ENCODE measurements at places on chromosomes 11 and 22. TPM values are rescaled to one million over a fixed set of nuclear protein-coding genes. Genes with fewer than 3 reads are reported as not detected.

GRCh38 chr11:33687733-33688479 is 12.7 kb downstream of the C11orf91 start:
- DNase-seq = no peak
- H3K4me3 ChIP-seq = no peak overlapping the region
- no peaks in the 10 kb centered on the region for H3K27me3 ChIP-seq

DNA sequence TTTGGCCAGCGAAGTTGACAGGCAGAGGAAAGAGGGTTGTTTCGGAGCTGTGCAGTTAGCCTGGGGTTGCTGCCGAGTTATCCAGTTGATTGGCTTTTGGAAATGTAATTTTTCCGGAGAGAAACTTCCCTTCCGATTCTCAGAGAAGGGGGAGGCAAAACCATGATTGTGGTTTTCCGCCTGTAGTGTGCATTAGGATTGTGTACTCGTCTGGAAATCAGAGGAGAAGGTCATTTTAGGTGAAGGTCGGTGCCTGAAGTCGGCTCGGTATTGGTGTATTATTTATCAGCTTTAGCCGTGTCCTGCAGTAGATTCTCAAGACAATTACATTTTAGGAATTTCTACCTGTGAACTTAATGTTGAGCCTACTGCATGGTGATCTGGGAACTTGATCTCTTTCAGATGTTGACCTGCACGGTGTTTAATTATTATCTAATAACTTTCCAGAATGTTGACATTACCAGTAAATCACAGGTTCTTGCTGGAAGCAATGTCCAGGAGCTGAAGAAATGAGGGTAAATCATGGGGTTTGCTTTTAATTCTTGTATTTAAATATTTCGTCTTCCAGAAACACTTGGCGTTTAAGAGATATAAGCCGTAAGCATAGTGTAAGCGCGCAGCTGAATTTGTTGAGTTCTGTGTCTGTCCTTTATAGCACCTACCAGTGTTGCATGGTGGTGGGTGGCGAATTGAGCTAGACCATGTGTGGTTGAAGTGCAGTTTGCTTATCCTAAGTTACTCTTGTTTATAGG is 1.3 kb downstream of the ARHGEF12 start:
- peak overlapping the region; percentile 85 for H3K4me3 ChIP-seq
- peaks cover 52% of the 10 kb centered on the region for H3K4me1 ChIP-seq
- H3K27ac ChIP-seq = peak overlapping the region; percentile 91
- no peak for DNase-seq
- H3K36me3 ChIP-seq = no peaks in the 10 kb centered on the region

The EXPH5 gene
- 0.85 TPM for total RNA-seq

GRCh38 chr11:117417342-117417741 is 89.7 kb downstream of the CEP164 start:
- no peak overlapping the region for H3K4me3 ChIP-seq
- no peaks in the 10 kb centered on the region for H3K27me3 ChIP-seq
- H3K27ac ChIP-seq = no peak overlapping the region
- H3K4me1 ChIP-seq = no peaks in the 10 kb centered on the region
- DNase-seq = no peak

GRCh38 chr11:2990617-2991451 is 1.3 kb downstream of the NAP1L4 start:
- peak overlapping the region; percentile 65 for H3K4me3 ChIP-seq
- no peak for DNase-seq
- no peaks in the 10 kb centered on the region for H3K36me3 ChIP-seq
- peaks cover 39% of the 10 kb centered on the region for H3K4me1 ChIP-seq

- no peaks in the 10 kb centered on the region for H3K27me3 ChIP-seq
- no peak for DNase-seq
- peaks cover 11% of the 10 kb centered on the region for H3K4me1 ChIP-seq
- H3K4me3 ChIP-seq = no peak overlapping the region
- no peak overlapping the region for H3K27ac ChIP-seq
Observed at GRCh38 chr11:112178936-112179335, 3.6 kb downstream of the BCO2 start.

The DRAP1 gene
- total RNA-seq = 581 TPM

GRCh38 chr11:23425381-23425780 is 565.1 kb upstream of the CCDC179 start:
- no peaks in the 10 kb centered on the region for H3K4me1 ChIP-seq
- H3K36me3 ChIP-seq = no peaks in the 10 kb centered on the region
- DNase-seq = no peak
- no peak overlapping the region for H3K27ac ChIP-seq
- H3K4me3 ChIP-seq = no peak overlapping the region

The HTR3A gene
- total RNA-seq = 0.21 TPM

The RHBDD3 gene
- total RNA-seq = 49.6 TPM

- no peaks in the 10 kb centered on the region for H3K27me3 ChIP-seq
- no peaks in the 10 kb centered on the region for H3K36me3 ChIP-seq
- no peak overlapping the region for H3K4me3 ChIP-seq
- DNase-seq = no peak
- no peaks in the 10 kb centered on the region for H3K4me1 ChIP-seq
- no peak overlapping the region for H3K27ac ChIP-seq
Observed at GRCh38 chr22:44721213-44721612, 19.2 kb downstream of the PRR5 start.

- no peaks in the 10 kb centered on the region for H3K36me3 ChIP-seq
- H3K4me1 ChIP-seq = no peaks in the 10 kb centered on the region
- no peak overlapping the region for H3K4me3 ChIP-seq
Observed at GRCh38 chr11:120200677-120201076, 10.2 kb upstream of the OAF start.

DNA sequence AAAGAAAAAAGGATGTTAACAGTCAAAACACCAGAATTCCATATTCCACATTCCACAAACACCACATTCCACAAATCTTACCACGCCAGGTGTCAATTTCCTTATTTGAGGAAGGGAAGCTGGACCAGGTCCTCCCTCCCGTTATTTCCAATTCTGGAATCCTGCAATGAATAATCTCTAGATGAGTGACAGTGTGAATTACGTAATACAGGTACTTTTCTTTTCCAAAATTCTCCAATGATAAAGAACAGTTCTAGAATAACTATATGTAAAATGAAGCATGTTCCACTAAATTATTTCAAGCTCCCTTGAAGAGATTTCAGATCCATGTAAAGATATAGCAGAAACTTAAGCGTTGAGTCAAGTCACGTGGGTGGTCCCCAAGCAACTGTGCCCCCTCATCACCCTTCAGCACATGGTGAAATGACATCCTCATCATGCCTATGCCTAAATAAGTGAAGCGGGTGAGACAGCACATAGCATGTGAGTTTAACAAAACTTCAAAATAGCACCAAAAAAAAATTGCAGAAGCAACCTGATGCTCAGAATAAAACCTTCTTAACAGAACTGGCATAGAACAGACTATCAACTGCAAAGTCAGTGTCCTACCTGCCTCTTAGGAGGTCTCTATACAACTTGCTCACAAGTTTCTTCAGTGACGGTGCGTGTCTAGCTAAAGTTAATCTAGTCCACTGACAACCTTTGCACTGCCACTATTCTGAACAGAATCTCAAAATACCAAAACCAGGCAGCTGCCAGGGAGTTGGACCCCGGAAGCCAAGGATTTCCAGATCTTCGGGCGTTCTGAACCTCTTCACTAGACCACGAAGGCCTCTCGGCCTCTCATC is 876 bp downstream of the NFRKB start:
- H3K36me3 ChIP-seq = peaks cover 15% of the 10 kb centered on the region
- H3K4me1 ChIP-seq = peaks cover 14% of the 10 kb centered on the region
- DNase-seq = no peak
- peak overlapping the region; percentile 86 for H3K27ac ChIP-seq
- H3K27me3 ChIP-seq = no peaks in the 10 kb centered on the region
- H3K4me3 ChIP-seq = peak overlapping the region; percentile 98

- no peaks in the 10 kb centered on the region for H3K36me3 ChIP-seq
- no peak for DNase-seq
- H3K27ac ChIP-seq = no peak overlapping the region
- H3K27me3 ChIP-seq = no peaks in the 10 kb centered on the region
- H3K4me1 ChIP-seq = no peaks in the 10 kb centered on the region
- H3K4me3 ChIP-seq = no peak overlapping the region
Observed at GRCh38 chr11:128407962-128408361, 179.4 kb downstream of the ETS1 start.

DNA sequence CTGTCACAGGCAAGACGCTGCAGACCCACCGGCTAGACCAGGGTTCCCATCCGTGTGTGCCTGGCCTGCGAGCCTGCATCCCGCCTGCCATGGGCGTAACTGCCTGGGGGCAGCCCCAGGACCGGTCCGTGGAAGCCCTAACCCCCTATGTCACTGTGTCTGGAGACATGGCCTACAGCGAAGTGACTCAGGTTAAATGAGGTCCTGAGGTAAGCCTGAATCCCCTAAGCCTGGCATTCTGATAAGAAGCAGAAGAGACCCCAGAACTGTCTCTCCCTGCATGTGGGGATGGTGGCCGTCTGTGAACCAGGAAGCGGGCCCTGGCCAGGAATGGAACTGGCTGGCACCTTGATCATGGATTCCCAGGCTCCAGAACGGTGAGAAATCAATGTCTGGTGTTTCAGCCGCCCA is 570.1 kb downstream of the BRD1 start:
- H3K27me3 ChIP-seq = no peaks in the 10 kb centered on the region
- no peak for DNase-seq
- H3K36me3 ChIP-seq = no peaks in the 10 kb centered on the region
- no peaks in the 10 kb centered on the region for H3K4me1 ChIP-seq
- H3K4me3 ChIP-seq = no peak overlapping the region
- H3K27ac ChIP-seq = no peak overlapping the region

DNA sequence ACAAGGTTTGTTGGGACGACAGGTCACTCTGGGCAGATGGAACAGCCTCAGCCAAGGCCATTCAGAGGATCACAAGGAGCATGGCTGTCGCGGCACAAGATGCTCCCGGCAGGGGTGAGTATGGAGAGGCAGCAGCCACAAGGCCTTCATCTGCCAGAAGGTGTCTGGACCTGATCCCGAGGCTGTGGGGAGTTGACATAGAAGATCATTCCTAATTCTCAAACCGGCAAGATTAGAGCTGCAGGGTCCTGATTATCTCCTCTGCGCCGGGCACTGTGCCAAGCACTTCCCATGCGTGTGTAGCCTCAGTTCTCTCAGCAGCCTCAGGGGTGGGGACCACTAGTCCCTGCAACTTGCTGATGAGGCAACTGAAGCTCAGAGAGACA is 32.3 kb upstream of the RFPL3 start:
- H3K27me3 ChIP-seq = no peaks in the 10 kb centered on the region
- H3K27ac ChIP-seq = no peak overlapping the region
- no peak overlapping the region for H3K4me3 ChIP-seq
- no peaks in the 10 kb centered on the region for H3K4me1 ChIP-seq
- no peaks in the 10 kb centered on the region for H3K36me3 ChIP-seq
- DNase-seq = no peak

- no peaks in the 10 kb centered on the region for H3K36me3 ChIP-seq
- no peaks in the 10 kb centered on the region for H3K4me1 ChIP-seq
- H3K27ac ChIP-seq = no peak overlapping the region
- H3K4me3 ChIP-seq = no peak overlapping the region
- H3K27me3 ChIP-seq = no peaks in the 10 kb centered on the region
- DNase-seq = no peak
Observed at GRCh38 chr11:66987924-66988637, 13.0 kb downstream of the C11orf86 start.

- H3K4me1 ChIP-seq = no peaks in the 10 kb centered on the region
- no peaks in the 10 kb centered on the region for H3K27me3 ChIP-seq
- no peak for DNase-seq
- H3K36me3 ChIP-seq = peaks cover 4% of the 10 kb centered on the region
- H3K27ac ChIP-seq = no peak overlapping the region
Observed at GRCh38 chr22:29078036-29078868, 5.4 kb downstream of the KREMEN1 start.

- no peaks in the 10 kb centered on the region for H3K27me3 ChIP-seq
- H3K4me3 ChIP-seq = no peak overlapping the region
- H3K4me1 ChIP-seq = no peaks in the 10 kb centered on the region
- DNase-seq = no peak
- H3K36me3 ChIP-seq = no peaks in the 10 kb centered on the region
Observed at GRCh38 chr11:15918674-15919073, 437.7 kb downstream of the SOX6 start.

DNA sequence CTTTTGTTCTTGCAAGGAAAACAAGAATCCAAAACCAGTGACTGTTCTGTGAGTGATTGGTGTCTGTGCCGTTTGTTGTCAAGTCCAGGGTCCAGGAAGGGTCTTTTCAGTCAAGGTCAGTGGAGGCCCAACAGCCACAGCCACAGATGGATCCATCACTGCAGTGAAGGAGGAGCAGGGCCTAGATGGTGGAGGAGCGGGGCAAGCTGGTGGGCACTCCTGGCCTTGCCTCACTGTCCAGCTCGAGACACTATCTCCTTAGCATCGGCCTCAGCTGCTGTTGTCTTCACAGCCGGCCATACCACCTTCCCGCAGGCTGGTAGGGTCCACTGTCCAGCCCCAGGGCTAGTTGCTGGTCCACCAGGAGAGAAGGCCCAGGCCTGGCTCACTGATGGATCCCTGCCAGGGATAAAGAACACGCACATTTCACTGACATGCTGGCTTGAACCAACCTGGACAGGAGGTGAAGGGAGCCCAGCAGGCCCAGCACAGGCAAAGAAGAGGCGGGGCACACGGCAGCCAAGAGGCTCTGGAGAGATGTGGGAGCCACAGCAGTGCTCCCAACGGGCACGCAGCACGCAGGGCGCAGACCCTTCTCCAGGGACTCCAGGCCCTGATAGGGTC is 15.2 kb downstream of the POLR3H start:
- peaks cover 24% of the 10 kb centered on the region for H3K4me1 ChIP-seq
- no peaks in the 10 kb centered on the region for H3K27me3 ChIP-seq
- H3K27ac ChIP-seq = no peak overlapping the region
- no peak for DNase-seq
- no peaks in the 10 kb centered on the region for H3K36me3 ChIP-seq
- H3K4me3 ChIP-seq = no peak overlapping the region

The BARX2 gene
- 3.9 TPM for total RNA-seq

GRCh38 chr22:49936973-49937757 is 18.7 kb downstream of the CRELD2 start:
- no peak overlapping the region for H3K4me3 ChIP-seq
- H3K27ac ChIP-seq = peak overlapping the region; percentile 68
- DNase-seq = no peak
- H3K27me3 ChIP-seq = no peaks in the 10 kb centered on the region
- H3K36me3 ChIP-seq = no peaks in the 10 kb centered on the region

DNA sequence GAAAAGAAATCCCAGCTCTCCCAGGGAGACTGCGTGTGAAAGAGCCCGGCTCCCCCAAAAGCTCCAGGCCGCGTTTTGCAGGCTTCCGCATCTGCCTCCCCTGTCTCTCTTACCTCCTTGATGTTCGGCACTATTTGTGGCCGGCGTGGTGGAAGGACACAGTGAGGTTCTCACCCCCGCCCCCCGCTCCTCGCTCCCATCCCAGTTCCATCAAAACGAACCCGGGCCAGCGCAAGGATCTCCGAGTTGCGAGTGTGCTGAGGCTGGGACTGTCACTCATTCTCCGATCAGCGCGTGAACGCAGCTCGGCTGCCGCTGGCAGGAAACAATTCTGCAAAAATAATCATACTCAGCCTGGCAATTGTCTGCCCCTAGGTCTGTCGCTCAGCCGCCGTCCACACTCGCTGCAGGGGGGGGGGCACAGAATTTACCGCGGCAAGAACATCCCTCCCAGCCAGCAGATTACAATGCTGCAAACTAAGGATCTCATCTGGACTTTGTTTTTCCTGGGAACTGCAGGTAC is at the start of gene NCAM1:
Gene NCAM1 (plus strand): TSS at position 275 of the 523 bp plus-strand sequence.
- peaks cover 4% of the 10 kb centered on the region for H3K4me1 ChIP-seq
- no peak within 1 kb of the TSS for H3K27ac ChIP-seq
- no peaks in the 10 kb centered on the region for H3K36me3 ChIP-seq
- H3K4me3 ChIP-seq = peak within 1 kb of the TSS; percentile 50
- DNase-seq = peak; percentile 20

The F2 gene
- 0.64 TPM for total RNA-seq

Measured in Panc1 (cell line).